ENCODE measurements at places on chromosomes 3 and 15.

- DNase-seq = no peak
Observed at GRCh38 chr15:101568821-101569555, 79.5 kb upstream of the PCSK6 start.

DNA sequence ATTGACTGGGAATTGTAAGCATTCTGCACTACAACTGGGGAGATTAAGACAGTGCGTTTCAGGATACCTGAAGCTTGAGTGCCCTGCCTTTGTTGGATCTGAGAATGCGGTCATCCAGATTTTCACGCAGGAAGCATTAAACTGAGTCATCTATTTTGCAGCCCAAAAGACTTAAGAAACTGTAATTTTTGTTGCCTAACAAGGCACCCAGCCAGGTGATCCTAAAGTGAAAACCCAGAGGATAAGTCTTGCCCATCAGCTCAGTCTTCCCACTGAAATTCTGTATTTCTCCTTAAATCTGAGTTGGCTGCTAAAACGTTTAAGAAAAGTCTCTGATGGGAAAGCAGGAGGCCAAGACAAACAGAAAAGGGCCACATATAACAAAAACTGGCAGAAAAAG lies 242.5 kb upstream of the TMCO5A start:
- no peak for DNase-seq

- DNase-seq = no peak
Observed at GRCh38 chr3:9499455-9500107, 54.0 kb downstream of the LHFPL4 start.

DNA sequence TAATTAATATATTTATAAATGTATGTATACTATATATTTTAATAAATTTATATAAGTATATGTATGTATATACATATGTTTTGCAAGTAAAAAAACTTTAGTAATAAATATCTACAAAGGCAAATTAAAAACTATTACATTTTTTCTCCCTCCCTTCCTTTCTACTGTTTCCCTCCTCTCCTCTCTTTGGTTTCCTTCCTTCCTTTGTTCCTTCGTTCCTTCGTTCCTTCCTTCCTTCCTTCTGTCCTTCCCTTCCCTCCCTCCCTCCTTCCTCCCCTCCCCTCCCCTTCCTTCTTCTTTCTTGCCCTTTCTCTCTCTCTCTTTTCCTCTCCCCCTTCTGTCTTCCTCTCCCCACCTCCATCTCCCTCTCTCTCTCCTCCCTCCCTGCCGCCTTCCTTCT lies 423.6 kb downstream of the LPP start:
- no peak for DNase-seq

DNA sequence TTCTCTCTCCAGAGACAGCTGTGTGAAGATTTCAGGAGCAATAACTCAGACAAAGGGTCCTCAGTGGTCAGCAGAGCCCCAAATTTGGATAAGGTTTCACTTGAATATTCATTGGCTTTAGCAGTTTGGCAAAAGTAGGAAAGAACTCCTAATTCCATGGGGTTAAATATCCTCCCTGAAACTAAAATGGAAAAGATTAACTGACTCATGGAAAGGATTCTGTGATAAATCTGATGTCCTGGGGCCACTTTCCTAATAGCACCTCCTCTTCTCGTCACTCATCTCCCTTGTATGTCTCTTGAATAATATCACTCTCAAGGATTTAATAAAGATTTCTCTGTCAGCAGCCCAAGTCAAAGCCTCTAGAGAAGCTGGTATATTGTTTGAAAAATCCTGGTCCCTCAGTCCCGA lies 33.3 kb upstream of the TBC1D23 start:
- DNase-seq = no peak

GRCh38 chr15:63212050-63213004 lies 22.9 kb downstream of the RAB8B start:
- no peak for DNase-seq

DNA sequence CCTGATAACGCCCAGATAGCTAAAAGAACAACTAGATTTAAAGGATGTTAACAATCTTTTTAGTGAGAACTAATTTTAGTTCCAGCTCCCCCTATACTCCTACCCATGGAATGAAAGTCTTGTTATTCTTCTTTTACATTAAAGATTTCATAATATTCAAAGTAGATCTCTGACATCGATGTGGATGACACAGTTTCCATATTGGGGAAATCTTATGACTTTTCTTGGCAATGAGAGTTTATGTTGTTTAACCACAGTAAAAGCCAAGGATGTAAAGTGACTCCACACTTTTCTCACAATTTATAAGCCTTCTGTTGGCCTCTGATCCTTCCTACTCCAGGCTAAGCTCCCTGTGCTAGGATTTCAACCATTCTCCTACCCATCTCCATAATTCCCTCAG lies 332.6 kb upstream of the KCNMB2 start:
- no peak for DNase-seq

DNA sequence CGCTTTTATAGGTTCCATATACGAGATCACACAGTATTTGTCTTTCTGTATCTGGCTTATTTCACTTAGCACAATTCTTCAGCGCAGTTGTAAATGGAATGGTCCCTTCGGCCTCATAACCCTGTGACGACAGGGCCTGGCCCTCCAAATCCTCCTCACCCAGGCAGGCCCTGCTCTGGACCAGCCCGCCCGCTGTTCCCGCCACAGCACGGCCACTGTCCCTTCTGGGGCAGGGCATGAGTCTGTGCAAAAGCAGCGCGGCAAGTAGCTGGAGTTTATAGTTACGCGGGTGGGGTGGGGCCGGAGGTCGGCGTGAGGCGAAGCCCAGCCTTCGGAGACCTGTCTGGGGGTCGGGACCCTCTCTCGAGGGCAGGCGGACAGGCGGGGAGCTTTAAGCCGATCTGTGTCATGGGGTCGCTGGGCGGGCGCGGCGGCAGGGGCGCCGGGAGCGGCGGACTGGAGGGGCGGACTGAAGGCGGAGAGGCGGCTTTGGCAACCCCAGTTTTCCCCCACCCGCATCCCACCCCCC lies 543 bp downstream of the ARPIN start:
- DNase-seq = peak; percentile 27

GRCh38 chr3:15924914-15925313 lies 127.1 kb upstream of the ANKRD28 start:
- no peak for DNase-seq

Data from globus pallidus (tissue), 1 donor.